Germinal center (tissue), 1 donor: ENCODE measurements at places on chromosomes 7 and 10.

DNA sequence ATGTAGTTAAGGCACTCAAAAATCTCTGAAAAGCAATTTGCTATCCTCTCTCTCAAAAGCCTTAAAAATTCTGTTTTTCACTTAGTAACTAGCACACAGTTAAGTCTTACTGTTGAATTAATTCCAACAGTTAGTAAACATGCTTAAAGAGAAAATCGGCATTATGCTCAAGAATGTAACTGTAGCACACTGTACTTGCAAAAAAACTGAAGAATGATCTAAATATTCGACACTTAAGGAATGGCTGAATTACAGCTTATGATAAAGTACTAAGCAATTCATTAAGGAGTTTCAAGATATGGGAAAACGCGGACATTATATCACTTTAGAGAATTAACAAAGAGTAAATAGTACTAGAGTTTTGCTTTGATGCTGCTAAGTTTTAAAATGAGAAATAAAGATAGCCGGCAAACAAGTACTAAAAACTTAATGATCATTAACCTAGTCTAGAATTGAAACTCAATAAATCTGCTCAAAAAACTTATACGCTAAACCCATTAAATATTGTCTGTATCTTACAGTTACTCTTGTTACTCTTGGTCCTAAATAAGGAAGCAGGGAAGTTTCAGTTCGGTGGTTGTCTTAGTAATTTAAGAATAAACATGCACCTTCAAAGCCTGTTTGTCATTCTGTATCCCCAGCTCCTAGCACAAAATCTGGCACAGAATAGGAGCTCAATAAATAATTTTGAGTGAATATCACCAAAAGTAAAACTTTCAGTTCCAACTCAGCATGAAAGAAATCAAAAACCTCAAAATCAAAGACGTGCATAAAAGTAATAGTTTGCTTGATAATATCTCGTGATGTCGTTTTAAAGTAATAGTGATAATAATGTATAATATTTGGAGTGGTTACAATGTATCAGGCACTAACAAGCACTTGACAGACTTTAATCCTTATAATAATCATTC, 1.2 kb downstream of the TRDMT1 start:
- no peak for DNase-seq

DNA sequence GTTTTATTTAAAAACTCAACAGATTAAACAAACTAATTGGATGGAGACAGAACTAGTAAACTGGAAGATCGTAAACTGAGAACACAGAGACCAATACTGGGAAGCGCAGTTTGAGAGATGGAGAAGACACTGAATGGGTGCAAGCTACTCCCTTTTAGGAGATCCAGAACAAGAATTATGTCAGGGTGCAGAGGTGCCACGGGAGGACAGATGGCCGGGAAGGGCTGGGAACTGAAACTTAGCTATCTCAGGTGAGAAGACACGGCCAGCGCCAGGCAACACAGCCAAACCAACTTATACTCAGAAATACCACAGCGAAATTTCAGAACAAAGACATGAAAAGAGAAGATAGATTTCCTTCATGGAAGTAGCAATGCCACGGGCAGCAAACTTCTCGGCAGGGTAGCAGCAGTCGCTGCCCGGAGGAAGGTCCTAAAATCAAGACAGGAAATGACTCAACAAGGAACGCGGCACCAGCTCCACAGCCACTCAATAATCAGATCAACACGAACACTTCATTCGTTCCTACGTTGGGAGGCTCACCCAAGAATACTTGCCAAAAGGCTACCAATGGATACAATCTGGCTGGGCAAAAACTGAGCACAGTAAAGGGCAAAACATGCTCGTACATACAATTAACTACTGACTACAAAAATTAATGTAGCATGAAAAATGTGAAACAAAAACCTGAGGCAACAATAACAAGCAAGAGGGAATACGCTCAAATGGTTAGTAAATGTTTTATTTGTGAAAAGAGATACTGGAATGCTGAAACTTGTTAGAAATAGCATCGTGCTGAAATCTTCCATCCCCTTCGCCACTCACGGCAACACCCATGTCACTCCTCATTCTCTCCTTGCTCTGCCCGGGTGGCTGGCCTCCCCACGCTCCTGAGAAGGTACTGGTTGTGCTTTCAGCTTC, 2.2 kb upstream of the LRRC27 start:
- peak; percentile 16 for DNase-seq

DNA sequence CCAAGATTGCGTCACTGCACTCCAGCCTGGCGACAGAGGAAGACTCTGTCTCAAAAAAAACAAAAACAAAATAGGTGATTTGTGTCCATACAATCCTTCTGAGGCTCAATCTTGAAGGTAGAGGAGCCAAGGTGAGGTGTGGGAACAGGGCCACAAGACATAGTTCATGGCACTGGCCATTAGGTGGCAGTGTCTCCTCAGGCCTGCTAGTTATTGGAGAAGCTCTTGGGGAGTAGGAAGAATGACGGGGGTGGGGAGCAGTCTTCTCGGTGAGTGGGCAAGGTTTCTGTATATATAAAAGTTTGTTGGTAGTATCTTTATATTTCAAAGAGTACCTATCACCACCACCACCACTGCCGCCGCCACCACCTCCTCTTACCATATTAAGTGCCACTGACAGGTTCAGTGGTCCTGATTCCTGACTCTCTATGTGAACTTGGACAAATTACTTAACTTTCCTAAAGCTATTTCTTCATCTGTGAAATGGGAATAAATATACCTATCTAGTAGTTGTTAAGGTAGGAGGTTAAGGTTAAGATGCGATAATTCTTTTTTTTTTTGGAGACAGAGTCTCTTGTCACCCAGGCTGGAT, 24.0 kb downstream of the CCSER2 start:
- peak; percentile 57 for DNase-seq

DNA sequence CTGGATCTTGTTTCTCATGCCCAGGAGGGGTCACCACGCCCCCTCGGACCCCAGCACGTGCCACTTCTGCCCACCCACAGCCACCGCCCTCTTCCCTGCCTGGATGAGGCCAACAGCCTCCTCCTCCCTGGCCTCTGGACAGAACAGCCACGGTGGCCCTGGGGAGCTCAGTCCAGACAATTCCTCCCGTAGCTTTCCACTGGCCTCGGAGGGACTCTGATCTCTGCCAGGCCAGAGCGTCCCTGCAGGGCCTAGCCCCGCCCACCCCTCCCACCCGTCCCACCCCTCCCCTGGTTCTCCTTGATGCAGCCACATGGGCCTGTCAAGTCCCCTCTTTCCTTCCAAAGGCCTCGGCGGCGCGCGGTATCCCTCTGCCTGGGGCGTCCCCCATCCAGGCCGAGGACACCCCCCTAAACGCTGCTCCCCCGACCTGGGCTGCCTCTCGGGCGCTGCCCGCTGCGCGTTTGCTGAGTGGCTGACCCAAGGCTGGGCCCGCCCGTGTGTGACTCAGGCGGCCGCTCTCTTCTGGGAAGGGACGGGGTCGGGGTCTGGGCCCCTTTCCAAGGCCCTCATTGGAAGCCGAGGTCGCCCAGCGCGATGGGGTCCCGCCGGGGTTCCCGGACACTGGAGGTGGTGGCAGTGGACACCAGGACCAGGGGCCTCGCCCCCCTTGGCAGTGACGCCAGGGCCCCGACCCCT, 557 bp downstream of the TMEM120A start:
- DNase-seq = peak; percentile 56

DNA sequence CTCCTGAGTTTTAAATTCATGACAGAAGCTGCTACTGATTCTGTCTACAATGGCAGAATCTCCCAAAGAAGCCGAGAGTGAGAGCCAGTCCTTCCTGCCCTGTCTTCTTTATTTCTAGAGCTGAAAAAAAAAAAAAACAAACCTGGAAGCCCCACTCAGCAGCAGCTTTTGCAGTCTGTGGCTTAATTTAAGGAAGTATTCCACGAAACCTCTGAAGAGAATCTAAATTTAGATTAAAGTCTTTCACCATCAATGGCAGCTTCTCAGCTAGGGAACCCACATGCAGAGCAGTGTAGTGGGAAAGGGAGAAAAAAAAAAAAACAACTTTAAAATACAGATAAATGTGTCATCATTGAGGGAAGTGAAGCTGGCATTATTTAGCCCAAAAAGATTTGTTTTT, 23.4 kb downstream of the SMURF1 start:
- no peak for DNase-seq

GRCh38 chr7:106819546-106819945, 45.5 kb upstream of the PIK3CG start:
- DNase-seq = no peak
